ENCODE measurements at places on chromosomes 6 and 20.

DNA sequence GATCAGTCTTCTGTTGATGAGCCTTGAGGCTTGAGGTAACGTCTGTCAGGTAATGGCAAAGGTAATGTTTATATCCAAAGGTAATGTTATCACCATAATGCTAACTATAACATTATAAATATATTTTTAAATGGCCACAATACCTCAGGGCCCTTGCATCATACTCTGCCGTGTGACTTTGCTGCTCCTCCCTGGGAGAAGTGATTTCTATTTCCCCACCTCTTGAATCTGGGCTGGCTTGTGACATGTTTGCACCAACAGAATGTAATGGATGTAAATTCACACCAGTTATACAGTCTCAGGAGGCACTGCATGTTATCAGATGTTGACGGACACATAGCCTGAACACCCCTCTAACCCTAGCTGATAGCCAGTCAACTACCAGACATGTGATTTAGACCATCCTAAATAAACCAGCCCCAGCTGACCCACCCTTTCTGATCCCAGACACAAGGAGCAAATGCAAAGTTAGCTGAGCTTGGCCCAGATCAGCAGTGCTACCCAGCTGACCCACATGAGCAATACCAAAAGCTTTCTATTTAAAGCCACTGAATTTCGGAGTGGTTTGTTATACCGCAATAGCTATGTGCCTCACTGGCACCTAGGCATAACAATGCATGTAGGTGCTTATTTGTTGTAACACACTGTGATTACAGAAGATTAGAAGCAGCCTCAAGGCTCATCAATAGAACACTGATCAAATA, 93.8 kb upstream of the SIRPA start:
- DNase-seq, result no peak

DNA sequence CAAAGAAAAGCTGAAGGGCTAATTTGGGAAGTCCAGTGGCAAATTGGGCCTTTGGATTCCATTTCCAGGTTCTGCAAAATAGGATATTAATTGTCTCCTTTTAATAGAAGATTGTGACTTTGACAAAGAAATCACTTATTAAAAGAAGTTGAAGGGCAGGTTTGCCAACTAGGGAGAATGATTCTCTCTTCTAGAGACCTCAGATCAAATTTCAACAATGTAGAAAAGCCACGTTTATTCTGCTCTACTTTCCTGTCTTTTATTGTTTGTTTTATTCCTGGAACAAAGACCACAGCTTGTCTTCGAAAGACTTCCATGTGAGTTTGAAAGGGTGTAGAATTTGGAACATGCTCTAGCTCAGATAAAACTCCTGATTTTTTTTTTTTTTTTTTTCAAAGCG, 65.5 kb upstream of the PRL start:
- no peak for DNase-seq

GRCh38 chr20:50873585-50873984, 57.7 kb downstream of the ADNP start:
- DNase-seq, result no peak

- DNase-seq, result no peak
Observed at GRCh38 chr6:83462524-83462923, 31.7 kb upstream of the ME1 start.
